SIG-M5 (cell line): ENCODE measurements at places on chromosomes 16 and 17.

- DNase-seq: no peak
Observed at GRCh38 chr17:14452856-14453255, 152.0 kb downstream of the HS3ST3B1 start.

DNA sequence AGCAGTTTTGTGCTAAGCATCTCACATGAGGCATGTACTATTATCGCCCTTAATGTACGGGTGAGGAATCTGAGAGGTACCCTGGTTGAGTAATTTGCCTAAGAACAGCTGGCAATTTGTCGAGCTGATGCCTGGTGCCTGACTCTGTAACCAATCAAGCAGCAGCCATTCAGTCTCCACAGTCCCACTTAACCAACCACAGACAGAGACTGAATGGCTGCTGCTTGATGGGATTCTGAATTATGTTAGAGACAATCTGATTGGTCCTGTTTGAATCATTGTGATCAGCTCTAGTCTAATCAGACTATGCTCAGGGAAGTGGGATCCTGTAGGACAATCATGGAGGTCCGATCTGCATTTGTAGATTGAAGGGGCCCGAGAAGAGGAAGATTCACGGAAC lies 447.0 kb downstream of the SHISA9 start:
- DNase-seq: no peak

DNA sequence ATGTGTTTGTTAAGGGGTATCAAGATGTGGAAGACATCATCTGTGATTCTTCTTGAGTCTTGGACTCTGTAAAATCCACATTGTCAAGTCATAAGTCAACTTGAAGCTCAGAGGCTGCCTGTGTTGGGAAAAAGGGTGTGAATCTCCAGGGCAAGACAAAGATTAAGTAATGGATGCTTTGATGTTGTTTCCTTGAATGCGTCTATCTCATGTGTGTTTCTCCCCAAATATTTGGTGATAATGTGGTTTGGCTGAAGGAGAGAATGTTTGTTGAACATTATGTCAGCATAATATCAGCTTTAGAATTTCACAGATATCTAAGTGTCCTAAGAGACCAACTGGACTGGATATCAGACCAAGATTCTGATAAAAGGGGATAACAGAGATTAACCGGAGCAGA lies 24.1 kb upstream of the KCNJ16 start:
- DNase-seq: no peak

GRCh38 chr16:85829171-85829719 lies 29.8 kb downstream of the COX4I1 start:
- DNase-seq: no peak

GRCh38 chr16:51722467-51722866 lies 571.4 kb upstream of the SALL1 start:
- DNase-seq: no peak

DNA sequence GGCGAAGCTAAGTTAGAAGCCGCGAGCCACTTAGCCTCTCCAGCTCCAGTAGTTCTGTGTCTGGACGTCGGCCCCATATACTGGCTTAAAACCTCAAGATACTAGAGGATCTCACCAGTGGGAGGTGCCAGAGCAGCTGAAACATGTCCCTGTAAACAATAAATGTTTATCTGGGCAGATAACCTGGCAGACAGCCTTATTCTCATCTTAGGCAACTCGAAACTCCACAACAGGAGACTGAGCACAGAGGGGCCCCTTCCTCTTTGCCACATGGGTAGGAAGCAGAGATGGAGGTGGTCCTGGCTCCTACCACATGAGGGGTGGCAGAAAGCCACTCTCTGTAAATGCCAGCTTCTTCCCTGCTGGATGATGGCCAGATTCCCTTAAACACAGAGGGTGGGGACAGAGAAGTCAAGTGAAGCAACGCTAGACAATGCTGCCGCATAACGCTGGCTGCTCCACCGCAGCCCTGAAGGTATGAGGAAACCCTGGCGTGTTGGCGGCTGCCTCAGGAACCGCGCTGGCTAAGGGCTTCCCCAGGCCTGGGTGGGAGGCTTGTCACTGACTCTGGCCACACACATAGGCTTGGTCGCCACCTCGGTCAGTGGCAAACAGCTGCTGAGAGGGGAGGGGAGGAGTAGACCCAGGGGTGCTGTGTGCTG lies 67.9 kb downstream of the HIC1 start:
- no peak for DNase-seq

GRCh38 chr17:82228842-82229697 lies at the start of gene SLC16A3:
Gene SLC16A3 (plus strand): TSS chr17:82229042. CDS start chr17:82236009, 6,967 bp downstream.
- DNase-seq: no peak

DNA sequence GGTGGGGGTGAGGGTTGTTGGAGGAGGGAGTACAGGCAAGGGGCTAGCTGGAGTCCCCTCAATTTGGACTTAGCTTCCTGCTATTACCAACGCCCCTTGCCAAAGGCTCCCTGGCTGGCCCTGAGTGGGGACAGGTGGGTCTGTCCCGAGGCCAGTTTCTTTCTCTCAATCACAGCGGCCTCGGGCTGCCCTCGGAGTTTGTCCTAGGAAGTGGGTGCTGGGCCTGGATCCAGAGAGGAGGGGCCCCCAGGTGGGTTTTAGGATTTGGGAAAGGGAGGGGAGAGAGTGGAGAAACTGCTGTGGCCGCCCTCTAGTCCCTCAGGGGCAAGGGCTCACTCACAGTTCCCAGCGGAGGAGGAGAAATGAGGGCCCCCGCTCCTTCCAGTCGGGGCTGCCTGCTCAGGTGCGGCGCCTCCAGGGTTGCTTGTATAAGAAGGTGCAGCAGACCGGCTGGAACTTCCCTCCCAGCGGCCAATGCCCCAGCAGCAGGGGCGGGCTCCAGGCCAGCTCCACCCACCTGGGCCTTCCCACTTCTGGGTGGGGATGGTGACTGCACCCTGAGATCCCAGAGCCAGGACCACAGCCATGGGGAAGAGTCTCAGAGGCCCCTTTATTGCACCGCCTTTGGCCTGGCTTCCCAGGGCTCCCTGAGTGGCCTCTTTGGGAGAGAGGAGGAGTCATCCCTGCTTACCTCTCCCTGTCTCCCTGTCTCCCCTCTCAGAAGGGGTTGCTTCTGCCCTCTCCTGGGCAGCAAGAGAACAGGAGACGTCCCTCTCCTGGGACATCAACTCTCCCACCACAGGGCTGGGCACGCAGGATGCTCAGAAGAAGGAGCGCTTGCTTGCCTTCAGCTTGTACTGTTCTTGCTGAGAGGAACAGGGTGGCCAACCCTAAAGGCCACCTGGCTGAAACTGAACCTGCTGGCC lies 112.0 kb upstream of the SMURF2 start:
- DNase-seq: no peak
